ENCODE measurements at places on chromosomes 2 and 18. TPM values are rescaled to one million over a fixed set of nuclear protein-coding genes. Genes with fewer than 3 reads are reported as not detected.

The DPYSL5 gene
- 1.8 TPM for total RNA-seq

- DNase-seq = no peak
Measured at GRCh38 chr2:17879913-17880274, 1.4 kb downstream of the KCNS3 start.

DNA sequence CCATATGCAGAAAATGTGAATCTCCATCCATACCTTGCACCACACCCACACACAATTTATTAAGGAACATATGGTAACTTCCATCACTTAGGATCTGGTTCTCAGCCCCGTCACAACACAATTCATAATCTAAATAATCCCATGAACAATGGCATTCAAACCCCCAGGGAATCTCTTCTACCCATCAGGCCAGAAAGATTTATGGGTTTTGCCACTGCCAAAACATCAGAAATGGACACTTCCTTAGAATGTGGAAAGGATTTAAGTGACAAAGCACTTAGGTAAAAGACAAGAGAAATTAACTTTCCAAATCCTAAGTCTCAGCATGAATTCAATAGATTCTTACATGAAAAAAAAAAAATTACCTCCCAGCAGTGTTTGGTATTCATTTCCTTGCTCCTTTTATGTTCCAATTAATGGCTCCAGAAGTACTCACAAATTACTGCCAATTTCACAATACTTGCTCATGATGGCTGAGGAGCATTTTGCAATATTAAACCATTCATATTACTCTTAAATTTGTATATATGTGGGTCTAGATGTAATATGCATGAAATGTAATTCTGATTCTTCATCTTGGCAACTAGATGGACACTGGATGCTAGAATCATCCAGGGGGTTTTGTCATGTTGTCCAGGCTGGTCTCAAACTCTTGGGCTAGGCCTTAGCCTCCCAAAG is 56.5 kb upstream of the TMEM247 start:
- DNase-seq = no peak

GRCh38 chr18:44170208-44170880 is 510.3 kb upstream of the SETBP1 start:
- no peak for DNase-seq

The RAB12 gene
- total RNA-seq = 60.9 TPM

DNA sequence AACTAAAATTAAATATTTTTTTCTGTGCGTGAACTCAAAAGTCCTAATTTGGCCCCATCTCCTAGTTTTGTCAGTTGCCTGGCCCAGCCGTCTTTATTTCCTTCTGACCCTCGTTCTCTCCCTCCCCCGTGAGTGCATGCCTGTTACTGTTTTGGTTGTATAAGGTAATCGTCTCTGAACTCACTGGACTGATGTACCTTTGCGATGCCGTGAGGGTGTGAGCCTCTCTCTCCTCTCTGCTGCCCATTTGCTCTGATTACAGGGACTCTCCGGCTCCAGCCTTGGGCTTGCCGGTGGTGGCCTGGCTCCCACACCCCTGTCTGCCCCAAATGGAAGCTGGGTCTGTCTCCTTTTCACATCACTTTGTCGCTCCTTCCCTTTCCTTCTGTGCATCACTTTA is 66.5 kb upstream of the RBM44 start:
- DNase-seq = no peak

GRCh38 chr2:83280391-83280790 is 1178.7 kb downstream of the SUCLG1 start:
- DNase-seq = no peak

- DNase-seq = no peak
Measured at GRCh38 chr18:45409971-45410370, 205.3 kb upstream of the SLC14A2 start.

The GBX2 gene
- total RNA-seq = not detected

DNA sequence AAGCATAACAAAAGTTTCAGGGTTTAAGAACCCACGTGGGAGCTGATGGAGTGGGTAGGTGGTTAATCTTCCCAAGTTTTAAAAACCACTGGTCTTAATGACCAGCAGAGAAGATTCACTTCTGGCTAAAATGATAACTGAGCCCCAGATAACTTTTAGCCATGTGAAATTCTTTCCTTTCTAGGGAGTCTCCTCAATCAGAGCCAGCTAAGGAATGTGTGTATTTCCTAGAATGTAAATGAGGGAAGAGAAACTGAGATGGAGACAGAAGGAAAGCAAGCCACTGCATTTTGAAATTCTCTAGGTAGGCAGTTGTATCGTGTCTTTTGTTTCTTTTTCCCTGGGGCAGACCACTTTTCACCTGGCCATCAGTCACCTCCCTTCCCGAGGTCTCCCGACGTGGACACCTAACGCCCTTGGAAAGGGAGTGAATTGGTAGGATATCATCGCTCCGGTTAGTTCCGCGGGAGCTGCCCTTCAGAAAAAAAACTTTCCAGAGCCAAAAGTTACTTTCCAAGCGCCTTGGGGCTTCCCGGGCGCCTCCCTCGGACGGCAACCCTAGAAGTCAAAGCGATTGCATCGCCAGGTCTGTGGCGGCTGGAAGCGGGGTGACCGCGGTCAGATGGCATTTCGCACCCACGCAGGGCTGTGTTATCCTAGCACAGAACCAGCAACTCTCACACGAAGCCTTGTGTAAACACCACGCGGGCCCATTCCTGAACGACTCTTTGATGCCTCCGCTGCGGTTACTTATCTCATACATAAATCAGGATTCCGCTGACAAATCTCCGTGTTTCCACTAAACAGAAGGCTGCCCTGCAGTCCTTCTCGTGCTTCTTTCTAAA is 1.3 kb downstream of the COLEC12 start:
- peak; percentile 34 for DNase-seq

DNA sequence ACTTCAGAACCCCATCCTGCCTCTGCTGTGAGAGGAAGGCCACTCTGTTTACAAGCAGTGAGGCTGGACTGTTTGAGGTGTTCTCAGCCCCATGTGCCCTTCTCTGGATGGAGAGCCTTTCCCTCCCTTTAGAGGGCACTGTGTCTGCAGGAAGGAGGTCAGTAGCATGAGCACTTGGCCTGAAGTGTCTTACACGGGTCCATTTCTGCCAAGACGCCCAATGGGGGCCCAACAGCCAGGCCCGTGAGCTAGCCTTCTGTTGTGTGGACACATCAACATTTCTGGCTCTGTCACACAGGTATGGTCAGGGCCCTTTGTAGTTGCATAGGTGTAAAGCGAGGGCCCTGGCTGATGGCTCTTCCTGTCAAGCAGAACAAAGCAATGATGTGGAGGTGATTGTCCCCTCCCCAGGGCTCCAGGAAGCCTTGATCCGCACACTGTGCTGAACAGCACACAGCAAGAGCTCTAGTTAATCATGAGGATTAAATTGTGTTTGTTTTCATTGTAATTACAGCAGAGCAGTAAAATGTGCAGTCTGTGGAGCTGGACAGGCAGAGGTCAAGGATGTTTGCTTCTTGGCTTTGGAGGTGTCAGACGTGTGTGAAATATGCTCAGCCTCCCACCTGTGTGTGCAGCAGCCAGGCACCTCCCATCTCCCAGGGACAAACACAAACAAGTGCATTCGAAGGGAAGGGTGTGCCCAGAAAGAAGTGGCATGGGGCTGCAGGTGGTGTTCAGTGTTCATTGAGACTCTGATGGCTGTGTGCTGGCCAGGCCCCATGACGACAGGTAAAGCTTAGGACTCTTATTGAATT is 132.1 kb downstream of the SH3RF3 start:
- no peak for DNase-seq

DNA sequence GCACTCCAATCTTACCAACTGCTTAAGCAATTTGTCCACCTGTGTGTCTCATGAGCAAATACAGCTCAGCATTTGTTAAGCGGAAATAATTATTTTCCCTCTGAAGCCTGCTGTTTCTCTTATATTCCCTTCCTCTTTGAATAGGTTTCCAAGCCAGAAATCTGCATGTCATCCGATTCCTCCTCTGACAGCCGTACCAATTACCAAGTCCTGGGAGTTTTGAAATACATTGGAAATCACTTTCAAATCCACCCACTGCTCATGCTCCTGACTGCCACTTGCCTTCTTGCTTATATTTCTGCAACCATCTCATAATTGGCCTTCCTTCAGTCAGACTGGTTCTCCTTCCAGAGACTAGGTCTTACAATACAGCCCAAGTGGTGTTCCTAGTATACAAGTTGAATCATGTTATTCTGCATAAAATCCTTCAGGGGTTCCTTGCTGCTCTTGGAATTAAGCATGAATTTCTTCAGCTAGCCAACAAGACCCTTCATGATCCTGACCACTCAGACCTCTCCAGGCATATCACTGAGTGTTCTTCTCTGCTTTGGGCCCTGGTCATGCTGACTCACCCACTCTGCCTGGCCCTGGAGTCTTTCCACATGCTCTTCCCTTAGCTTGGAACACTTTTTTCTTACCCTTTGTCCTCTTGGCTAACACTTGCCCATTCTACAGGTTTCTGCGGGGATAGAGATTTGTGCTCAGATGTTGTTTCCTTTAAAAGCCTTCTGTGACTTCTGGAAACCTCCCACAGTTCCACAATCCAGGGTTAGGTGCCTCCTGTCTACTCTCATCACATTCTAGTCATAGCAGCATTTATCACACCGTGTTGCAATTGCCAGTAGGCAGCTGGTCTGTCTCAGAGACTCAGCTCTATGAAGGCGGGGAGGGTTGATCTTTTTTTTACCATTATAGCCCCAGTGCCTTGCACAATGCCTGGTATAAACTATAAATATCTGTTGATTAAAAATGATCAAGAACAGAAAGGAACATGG is 157.6 kb downstream of the ARL6IP6 start:
- DNase-seq = no peak

- no peak for DNase-seq
Measured at GRCh38 chr2:181411105-181411849, 45.9 kb upstream of the ITGA4 start.

The OBSL1 gene
- 53.2 TPM for total RNA-seq

The XRCC5 gene
- total RNA-seq = 320 TPM

- no peak for DNase-seq
Measured at GRCh38 chr2:85635636-85636035, 19.6 kb downstream of the USP39 start.
